ENCODE measurements at places on chromosomes 2 and 18.

- no peak for DNase-seq
Measured at GRCh38 chr2:82740527-82740926, 1718.6 kb downstream of the SUCLG1 start.

DNA sequence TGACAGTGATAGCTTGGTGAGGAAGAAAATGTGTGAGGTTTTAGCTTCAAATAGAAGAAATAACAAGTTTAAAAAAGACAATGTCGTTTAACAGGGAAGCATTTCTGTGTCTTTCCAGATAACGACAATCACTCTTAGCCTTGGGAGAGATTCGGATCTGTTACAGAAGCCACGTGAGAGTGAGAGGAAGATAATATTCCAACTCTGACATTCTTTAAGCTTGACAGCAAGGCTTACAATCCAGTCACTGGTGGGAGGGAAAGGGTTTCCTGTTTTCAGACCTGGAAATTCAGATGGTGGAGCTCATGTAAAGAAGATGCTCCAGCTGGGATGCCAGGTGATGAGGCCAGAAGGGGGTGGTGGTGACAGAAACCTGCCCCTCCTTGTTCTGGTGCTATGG, 30.8 kb downstream of the FBXO48 start:
- no peak for DNase-seq

DNA sequence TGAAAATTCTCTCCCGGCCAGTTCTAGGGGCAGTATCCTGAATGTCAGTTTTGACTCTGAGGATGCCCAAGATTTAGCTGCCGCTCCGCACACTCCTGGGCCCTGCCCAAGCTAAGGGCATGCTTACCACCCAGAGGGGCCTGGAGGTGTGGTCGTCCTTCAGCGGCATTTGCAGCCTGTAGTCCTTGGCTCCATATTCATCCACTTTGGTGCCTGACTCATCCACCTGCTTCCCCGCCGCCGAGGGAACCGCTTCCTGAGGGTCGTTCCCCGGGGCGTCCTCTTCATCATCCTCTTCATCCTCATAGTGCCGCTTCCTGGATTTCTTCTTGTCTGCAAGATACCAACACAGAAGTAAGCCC, 577 bp downstream of the ERCC3 start:
- DNase-seq = no peak

DNA sequence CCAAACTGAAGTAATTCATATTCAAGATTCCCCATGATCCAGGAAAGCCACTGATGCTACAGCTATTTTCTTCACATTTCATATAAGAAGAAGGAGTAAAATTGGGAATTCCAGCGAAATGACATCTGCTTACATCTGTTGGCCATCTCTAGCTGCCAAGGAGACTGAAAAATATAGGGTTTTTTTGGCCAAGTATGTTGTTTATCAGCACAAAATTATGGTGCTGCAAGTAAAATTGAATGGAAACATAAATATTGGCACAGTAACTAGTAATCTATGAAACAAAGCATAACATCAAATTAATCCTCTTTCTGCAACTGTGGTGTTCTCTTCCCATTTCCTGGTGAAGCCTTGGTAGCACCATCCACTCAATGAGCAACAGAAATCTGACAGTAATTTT, 649.5 kb upstream of the ZNF804A start:
- DNase-seq = no peak

DNA sequence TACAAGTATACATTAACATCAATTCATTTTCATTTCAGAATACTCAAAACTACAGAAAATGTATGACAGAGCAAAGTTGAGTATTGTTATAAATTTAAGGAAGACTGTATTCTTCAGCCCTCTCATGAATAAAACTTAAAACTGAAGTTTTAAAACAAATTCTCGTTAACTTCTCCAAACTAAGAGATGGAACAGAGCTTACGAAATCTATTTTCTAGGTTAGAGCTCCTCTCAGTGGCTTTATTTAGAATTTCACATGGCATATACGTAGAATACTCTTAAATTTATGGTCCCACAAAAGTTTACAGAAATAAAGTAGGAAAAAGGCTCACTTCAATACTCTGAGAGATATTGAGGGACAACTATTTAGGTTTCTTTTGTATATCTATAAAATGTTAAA, 612.1 kb downstream of the KCNJ3 start:
- no peak for DNase-seq

DNA sequence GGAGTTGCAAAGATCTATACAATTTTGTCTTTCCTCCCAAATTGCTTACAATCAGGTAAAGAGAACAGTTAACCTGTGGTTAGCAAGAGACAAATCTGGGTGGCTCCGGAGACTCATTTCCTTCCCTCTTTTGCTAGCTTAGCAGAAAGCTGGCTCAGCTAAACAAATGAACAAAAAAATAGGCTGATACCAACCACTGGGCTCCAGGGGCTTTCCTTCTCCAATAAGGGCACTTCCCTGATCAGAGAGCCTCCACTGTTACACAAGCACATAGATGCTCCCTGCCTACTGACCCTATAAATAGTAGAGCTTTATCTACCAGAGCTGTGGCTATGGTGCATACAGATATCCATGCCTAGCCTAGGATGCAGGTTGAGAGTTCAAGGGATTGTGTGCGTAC, 90.1 kb upstream of the ARL5A start:
- no peak for DNase-seq

GRCh38 chr2:234099266-234099665, 48.8 kb downstream of the SPP2 start:
- no peak for DNase-seq

GRCh38 chr2:234446404-234447076, 50.3 kb downstream of the ARL4C start:
- DNase-seq = peak; percentile 87

DNA sequence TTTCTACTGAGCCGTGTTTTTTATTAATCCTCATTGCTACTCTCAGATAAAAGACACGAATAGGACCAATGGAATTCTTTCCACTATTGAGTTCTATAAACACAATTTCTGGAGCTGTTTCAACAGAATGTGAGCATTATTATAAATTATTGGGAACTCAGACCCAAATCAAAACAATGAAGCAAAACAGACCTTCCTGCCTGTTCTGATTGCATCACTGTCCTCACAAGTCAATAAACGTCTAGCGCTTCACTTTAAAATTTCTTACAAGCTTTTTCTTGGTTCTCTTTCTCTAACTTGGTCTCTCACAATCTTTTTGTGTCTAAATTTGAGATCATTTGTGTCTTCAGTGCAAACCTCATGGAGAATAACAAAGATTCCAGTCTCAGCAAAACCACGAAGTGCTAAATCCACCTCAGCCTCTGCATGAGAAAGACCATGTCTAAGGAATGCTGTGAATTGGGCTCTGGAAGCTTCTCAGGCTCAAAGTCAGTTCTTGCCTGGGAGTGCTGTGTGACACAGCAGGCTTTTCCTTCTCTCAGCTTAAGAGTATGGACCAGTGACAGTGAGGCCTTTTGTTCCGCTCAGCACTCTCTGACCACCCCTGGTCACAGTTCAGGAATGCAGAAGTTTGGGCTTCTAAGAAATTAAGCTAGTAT, 22.8 kb downstream of the ARHGAP28 start:
- no peak for DNase-seq

DNA sequence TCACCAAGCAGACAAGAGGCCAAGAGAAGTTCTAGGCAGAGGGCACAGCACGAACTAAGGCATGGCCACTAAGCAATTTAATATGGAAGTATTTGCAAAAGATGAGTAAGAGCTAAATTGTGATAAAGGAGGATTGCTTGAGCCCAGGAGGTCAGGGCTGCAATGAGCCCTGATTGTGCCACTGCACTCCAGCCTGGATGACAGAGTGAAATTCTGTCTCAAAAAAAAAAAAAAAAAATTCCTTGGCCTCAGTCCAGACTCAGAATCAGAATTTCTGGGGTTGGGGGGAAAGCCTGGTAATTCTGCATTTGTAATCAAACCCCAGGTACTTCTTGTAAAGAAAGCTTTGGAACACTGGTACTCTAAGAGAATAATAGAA, 46.8 kb upstream of the RTN4 start:
- DNase-seq = no peak

DNA sequence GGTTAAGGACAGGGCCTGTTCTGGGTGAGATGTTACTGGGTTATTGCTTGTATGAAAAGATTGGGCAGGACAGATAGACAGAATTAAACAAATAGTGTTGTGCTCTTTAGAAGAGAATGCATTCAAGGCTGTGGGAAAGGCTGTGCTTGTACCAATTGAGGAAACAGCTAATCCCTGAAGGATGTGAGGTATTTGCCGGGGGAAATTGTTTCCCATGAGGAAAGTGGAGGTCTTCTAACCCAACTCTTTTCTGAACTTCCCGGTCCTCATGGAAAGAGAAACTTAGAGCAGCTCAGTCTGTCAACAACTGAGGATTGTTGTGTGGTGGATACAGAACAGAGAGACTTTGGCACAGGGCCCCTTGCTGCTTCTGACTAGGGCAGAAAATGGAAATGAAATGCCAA, 9.5 kb downstream of the SLC1A4 start:
- no peak for DNase-seq

DNA sequence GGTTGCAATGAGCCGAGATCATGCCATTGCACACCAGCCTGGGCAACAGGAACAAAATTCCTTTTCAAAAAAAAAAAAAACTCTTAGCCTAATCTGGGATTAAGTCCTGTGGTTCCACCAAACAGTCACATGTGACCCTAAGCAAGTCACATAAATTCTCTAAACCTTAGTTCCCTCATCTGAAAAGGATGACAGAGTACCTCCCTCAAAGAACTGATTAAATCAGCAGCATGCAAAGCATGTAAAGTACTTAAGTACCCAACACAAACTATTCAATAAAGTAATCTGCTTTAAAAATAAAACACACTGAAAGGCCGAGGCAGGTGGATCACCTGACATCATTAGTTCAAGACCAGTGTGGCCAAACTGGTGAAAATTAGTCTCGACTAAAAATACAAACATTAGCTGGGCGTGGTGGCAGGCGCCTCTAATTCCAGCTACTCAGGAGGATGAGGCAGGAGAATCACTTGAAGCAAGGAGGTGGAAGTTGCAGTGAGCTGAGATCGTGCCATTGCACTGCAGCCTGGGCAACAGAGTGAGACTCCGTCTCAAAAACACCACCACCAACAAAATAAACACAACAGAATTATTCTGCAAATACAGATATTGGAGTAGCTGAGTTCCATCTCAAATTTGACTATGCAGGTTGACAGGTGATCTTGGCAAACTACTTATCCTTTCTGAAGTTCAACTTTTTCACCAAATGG, 7.0 kb downstream of the USP34 start:
- DNase-seq = no peak

DNA sequence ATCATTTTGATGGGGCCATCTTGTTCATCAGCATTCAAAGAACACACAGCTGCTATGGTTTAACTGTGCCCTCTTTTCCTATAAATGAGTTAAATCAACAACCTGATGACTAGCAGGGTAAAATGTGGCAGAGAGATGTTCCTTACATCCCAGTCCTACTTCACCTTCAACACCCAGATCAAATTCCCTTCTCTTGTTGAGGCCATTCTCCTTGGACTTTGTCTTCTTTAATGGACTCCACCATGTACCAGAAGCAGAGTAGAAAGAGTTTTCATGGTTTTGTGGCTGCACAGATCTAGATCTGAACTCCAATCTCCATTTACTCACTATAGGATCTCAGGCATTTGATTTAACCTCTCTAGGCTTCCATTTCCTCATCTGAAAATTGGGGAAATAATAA, 6.4 kb upstream of the UPP2 start:
- no peak for DNase-seq

GRCh38 chr2:96260387-96261260, 5.2 kb downstream of the TMEM127 start:
- DNase-seq = no peak

DNA sequence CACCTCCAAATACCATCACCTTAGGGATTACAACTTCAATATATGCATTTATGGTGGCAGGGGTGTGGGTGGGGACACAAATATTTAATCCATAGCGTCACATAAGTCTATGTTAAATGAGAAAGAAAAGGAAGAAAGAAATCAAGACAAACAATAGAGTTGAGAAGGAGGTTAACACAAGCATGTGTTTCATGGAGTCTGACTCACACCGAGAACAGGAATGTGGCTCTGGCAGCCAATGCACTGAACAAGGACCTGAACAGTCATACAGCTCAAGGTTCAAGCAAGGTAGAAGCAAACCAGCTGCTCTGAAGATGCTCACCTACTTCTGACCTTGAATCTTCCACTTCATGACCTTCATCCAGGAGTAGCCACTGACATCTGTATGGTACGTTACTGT, 36.2 kb upstream of the LPIN1 start:
- DNase-seq = no peak

DNA sequence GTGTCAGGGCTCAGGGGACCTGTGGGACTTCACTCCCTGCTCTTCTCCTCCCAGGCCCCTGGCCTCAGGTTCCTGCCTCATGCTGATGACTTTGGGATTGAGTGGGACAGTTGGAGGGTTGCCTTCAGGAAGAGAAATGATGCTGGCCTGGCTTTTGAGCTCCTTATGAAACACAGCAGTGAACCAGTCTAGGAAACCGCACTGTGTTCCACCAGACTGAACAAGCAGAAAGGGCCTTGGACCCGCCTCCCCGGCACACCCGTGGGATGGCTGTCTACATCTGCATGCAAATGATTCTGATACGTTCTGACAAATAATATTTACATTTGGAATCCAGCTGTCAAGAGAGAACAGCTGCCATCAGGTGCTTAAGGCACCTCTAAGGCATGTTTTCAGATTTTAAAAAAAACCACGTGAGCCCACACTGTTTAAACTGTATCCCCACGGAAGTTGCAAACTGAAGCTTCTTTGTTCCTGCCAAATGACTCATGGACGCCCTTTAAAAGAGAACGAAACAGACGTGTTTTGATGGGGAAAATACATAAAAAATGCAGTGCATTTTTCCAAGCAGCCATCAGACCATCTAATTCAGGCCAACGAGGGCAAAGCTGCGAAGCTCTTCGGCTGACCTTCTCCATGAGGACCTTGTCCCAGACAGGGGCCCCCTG, 27.6 kb upstream of the ASAP2 start:
- DNase-seq = no peak

DNA sequence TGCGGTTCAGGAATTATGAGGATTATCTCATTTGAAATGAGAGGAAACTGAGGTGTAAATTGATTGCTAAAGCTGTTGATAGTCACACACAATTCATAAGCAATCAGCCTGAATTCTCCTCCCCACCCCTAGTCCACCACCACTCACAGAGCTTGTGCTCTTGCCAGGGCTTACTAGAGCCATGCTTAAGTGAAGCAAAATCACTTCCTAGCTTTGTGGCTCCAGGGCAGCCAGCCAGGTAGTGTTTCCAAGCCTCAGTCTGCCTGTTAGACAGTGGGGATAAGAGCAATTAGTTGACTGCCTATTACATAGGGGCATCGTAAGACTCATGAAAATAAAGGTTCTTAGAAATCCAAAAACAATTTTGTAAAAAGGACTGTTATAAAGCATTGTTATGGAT, 87.2 kb downstream of the PKP4 start:
- no peak for DNase-seq

GRCh38 chr2:117771969-117772630, 42.4 kb upstream of the DDX18 start:
- DNase-seq = no peak

GRCh38 chr2:204971206-204971907, 426.1 kb downstream of the PARD3B start:
- DNase-seq = no peak

GRCh38 chr18:31819106-31819924, 58.6 kb upstream of the SLC25A52 start:
- DNase-seq = no peak
